Ureter (tissue), 1 donor: ENCODE measurements at places on chromosomes 7 and 10. TPM values are rescaled to one million over a fixed set of nuclear protein-coding genes. Genes with fewer than 3 reads are reported as not detected.

The STMP1 gene
- total RNA-seq, result 32.9 TPM

- no peak for DNase-seq
Measured at GRCh38 chr10:99374526-99374925, 45.4 kb downstream of the CNNM1 start.

DNA sequence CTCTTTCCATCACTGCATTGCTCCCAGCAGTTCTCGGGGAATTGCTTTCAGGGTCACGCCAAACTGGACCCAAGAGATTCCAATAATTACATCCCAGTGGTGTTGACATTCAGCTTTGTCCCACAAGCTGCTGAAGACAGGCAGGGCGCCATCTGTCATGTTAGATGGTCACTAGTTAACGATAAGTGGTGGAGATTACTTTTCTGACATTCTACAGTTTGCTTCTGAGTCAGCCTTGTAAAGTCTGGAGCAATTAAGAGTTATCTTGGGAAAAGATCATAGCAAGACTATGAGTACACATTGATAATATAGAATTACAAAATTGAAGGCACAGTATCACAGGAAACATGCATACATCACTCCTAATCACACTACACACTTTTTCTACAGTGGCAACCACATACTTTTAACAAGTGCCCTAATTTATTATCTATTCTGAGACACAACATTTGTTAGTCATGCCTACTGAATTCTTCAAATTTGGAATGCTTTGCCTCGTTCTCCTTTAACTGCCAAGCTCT, 41.9 kb downstream of the SEMA3C start:
- no peak for DNase-seq

GRCh38 chr7:127290116-127290655, 37.4 kb upstream of the GRM8 start:
- no peak for DNase-seq

The SPDYE1 gene
- not detected for total RNA-seq

- no peak for DNase-seq
Measured at GRCh38 chr7:23397241-23397640, 73.0 kb downstream of the IGF2BP3 start.

The CREB5 gene
- 10.6 TPM for total RNA-seq

The NKX2-3 gene
- total RNA-seq, result not detected

GRCh38 chr7:130918129-130919052, 184.4 kb upstream of the KLF14 start:
- DNase-seq, result no peak

DNA sequence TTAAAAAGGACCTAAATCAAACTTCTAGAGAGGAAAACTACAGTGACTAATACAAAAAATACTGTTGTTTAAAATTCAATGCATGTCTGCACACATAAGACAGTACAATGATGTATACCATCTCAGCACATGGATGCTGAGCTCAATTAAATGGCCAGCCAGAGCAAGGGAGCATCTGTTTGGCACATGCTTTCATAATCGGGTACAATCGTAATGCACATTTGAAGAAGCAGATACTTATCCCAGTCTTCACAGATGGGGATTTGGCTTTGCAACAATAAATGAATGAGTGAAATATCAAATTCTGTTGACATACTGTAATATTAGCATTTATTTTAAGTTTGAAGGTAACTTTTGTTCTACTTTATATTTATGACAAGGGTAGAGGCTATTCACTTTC, 187.8 kb downstream of the CRPPA start:
- DNase-seq, result no peak

- no peak for DNase-seq
Measured at GRCh38 chr10:71694567-71694968, 25.0 kb downstream of the C10orf105 start.

DNA sequence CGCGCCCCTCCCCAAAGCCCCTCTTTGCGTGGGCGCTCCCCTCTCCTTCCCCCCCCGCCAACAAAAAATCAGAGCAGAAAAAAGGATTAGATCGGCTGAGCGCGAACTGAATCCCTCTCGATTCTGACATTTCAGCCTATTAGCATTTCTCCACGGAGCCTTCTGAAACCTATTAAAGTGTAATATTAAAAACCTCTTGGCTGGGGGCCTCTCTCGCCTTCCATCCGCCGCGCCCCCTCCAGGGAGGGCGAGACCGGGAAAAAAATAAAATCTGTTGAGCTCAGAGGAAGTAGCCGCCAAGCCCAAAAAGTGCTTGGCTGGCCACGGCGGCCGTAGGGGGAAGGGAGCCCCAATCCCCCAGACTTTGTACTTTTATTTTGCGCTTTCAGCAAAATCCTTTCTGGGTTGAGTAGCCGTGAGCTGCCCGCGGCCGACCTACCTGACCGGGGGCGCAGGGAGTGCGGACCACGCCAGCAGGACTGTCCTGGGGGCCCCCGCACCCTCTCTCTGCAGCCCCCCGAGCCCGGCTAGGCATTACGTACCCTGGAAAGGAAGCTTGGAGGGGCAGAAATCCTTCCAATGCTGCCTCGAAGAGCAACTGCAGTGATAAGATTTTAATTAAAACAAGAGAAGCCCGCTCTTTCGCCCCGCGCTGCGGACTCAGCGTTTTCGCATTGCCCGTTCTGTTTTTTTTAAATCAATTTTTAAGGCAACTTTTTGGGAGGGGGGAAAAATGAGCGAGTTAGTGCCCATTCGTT, 1.3 kb upstream of the TNRC18 start:
- DNase-seq, result peak; percentile 65

GRCh38 chr10:75102830-75103673, 8.4 kb upstream of the SAMD8 start:
- no peak for DNase-seq

The SKAP2 gene
- total RNA-seq, result 63.5 TPM

The OR6B1 gene
- total RNA-seq, result not detected

DNA sequence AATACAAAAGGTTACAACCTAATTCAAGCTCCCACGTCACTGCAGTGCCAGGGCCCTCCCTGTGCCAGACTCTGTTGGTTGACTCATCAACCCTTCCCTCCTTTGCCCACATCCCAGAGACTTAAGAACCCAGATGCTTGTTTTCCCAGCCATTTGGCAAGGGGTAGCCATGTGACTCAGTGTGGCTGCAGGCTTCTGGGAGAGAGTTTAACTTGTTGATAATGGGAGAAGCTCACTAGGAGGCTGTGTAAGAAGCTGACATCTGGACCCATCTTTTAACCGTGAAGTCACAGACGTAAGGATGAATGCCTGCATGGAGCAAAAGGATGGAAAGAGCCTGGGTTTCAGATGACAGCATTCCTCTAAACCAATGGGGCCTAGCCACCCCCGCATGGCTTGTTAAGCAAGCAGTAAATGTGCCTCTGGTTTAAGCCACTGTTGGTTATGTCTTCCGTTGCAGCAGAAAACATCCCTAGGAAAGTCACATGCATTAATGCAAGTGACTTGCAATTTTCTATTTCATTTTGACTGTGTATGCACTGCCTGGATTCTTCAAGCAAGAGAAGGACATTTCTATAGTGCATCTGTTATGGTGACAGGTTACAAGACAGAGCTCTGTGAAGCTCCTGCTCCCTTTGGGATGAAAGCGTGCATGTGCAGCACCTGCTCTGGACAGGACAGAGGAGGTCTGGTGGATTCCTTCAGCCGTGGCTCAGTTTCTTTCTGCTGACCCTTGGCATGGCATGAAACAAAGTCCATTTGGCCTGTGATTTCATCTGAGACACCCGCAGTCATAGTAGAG, 57.5 kb upstream of the CREB5 start:
- no peak for DNase-seq

DNA sequence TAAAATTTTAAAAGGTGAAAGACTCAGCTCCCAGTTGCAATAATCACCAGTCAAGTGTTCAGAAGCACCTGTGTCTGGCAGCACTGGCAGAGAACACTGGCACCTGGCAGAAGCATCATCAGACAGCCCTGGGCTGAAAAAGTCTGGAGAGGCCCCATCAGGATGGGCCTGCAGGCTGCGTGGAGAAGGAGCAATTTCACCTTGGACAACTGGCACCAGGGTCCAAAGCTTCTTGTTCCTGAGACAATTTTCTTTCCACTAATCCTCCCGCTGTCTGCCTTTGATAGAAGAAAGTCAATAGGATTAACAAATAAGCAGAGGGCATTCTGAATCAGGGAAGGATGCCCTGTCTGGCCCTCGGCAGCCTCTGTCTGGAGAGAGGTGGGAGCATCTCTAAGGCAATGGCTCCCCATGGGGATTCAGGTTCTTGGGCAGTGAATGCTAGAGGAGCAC, 6.5 kb downstream of the COBL start:
- no peak for DNase-seq

DNA sequence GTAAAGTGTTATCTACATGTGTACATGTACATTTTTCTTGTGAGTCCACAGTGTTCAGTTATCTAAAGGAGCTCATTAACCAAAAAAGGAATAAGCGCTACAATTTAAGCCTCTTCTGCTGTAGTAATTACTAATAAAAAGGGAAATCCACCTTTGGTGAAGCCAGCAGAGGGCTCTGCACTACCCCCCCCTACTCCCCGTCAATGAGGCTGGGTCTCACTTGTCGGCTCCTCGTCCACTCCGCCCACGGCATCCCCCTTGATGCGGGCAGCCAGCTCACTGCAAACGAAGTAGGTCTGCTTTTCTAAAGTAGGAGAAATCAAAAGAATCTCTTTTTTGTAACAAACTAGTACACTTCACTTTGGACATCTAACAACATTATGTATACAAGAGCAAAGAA, 4.7 kb upstream of the WASHC2A start:
- no peak for DNase-seq

The NHLRC2 gene
- 47.8 TPM for total RNA-seq

GRCh38 chr10:46025406-46025805, 5.0 kb downstream of the NCOA4 start:
- DNase-seq, result no peak

The KLF6 gene
- 171 TPM for total RNA-seq

DNA sequence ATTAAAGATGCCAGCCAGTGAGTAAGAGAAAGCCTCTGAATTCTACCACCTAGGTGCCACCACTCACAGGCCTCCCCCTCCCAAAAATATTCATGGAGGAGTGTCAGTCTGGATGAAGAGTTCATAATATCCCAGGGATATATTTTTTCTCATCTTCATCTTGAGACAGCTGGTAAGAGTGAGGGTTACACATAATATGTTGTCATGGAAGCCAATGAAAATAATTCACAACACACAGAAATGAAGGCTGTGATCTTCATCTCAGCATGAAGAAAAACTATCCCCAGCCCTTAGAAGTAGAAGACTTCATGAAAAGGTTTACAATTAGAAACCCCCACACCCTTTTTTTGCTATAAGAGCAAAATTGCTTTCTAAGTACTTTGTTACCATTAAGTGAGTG, 175.6 kb downstream of the DNAH11 start:
- no peak for DNase-seq

DNA sequence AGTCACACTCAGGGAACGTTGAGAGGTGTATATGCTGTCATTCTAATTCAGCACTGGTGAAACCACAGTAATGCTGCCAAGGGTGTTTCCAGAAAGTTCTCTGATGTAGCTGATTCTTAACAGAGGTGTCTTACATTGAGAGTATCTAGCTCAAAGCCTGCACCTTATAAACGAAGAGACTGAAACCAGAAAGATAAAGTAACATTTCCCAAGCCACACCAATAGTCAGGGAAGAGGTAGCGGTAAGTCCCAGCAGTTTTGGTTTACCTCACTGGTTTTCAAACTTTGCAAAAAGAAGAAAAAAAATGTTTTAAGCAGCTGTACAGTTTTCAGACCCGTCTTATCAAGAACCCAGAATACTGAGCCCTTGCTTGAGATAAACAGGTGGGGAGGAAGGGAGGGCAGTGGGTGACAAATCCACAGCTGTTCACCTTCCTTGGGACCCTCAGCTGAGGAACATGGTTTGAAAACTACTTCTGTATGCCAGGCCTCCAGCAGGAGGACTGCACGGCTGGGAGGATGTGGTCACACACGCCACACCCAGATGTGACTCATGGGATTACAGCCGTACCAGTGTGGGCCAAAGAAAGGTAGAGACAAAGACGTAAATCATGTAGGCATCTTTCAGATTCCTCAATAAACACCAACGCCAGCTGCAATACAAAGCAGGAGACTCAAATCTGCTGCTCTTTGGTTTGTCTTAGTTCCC, 63.9 kb upstream of the GSDME start:
- peak; percentile 76 for DNase-seq

The PTF1A gene
- total RNA-seq, result not detected

The CALML5 gene
- not detected for total RNA-seq

DNA sequence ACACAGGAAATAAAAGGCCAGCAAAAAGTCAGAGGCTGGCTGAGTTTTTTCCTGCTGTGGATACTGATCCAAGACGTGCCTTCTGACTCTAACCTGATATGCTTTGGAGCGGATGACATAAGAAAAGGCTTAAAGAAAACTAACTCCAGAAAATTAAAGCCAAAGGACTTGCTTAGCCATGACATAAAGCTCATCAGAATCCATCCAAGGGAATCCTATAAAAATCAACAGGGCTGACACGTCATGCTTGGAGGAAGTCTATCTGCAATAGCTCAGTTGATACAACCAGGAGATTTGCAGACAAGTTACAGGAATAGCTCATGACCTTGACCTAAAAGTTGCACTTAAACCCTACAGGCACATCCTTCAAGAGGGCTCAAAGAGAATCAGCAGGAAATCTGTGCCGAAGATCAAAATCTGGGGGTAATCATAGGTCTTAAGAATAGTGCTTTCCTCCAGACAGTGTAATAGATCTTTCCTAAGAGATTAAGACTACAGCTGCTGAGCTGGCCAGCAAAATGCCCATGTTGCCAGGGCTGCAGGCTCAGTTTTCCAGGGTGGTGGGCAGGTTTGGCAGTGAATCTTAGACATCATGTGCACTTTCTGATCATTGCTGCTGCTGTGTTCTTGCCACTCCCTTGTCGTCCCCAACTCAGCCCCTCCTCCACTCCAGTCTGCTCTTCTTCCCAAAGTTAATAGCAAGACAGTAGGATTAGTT, 111.5 kb upstream of the SVIL start:
- no peak for DNase-seq

The FFAR4 gene
- 0.13 TPM for total RNA-seq

DNA sequence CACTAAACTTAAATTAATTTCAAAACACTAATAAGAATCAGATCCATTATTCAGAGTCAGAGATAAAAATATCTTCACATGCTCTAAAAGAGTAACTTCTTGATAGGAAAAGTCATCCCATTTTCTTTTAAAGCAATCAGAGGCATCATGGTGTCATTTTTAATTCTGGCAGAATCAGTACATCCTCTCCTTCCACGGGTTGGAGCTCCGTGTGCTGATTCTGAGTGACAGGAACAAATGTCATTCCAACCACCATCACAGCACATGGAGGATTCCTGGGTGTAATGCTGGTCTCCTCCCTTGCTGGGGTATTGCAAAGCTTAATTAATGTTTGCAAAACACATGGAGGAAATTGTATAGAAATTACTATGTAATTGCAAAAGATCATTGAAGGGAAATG, 114.5 kb upstream of the IMMP2L start:
- DNase-seq, result no peak

The KCNMA1 gene
- total RNA-seq, result 87.9 TPM

The AKR1C4 gene
- not detected for total RNA-seq

The PRKRIP1 gene
- total RNA-seq, result 22.8 TPM

GRCh38 chr7:100575746-100576383, 2.2 kb upstream of the SAP25 start:
- DNase-seq, result no peak

The VIPR2 gene
- total RNA-seq, result 4.8 TPM
